Stimulated activated naive CD4-positive, alpha-beta T cell treated with Interleukin-2 at 50 U/mL for 16 hours (primary cell): ENCODE measurements at places on chromosomes 3 and 15.

DNA sequence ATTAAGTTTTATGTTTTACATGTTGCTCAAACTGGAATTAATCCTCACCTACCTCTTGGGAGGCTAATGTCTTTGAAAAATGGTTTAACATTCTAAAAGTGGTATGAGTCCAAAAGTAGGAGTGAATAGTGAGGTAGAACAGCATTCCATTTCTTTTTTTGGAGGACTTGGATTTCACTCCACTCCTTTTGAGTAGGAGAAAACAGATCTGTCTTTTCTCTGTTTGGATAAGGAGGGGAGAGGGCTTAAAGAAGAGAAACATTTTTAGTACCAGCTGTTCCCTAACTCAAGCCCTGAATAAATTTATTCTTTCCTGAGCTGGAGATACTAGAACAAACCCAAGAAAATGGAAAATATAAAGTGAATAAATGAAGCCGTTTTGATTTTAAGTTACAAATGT is 687.9 kb downstream of the MECOM start:
- no peak for DNase-seq

- no peak for DNase-seq
Observed at GRCh38 chr3:138775254-138775595, 59.5 kb downstream of the PIK3CB start.

DNA sequence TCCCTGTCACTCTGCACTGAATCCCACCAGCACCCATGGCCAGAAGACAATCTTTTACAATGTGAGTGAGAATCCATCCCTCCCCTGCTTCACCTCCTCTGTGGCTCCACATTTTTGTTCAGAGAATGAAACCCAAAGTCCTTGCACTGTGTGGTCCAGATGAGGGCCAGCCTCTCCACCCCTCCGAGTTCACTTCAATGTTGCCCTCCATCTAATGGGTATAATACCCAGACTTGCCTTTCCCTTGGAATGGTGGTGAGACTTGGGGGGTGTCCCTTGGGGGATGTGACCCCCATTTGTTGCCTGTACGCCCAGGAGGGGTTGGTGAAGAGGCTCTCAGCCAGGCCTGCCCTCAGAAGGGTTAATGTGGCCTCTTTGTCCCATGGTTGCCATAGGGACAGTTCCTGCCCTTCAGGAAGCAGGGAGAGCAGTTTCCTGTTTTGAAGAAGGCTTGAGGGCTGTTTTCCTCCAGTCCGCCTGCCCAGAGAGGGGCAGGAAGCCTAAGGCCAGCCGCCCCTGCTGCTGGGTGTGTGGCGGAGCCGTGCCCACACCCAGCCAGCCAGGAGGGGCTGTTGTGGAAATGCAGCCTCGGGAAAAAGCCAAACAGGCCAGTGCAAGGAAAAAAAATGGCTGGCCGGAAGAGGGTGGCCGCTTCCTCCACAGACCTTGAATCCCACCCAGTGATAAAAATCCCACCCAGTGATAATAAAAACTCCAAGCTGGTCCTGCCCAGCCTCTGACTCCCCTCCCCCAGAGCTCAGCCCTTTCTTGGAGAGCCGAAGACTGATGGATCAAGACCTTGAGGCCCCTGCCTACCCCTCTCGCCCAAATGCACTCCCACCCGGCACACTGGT is 14.6 kb upstream of the FGD5 start:
- DNase-seq, result no peak

DNA sequence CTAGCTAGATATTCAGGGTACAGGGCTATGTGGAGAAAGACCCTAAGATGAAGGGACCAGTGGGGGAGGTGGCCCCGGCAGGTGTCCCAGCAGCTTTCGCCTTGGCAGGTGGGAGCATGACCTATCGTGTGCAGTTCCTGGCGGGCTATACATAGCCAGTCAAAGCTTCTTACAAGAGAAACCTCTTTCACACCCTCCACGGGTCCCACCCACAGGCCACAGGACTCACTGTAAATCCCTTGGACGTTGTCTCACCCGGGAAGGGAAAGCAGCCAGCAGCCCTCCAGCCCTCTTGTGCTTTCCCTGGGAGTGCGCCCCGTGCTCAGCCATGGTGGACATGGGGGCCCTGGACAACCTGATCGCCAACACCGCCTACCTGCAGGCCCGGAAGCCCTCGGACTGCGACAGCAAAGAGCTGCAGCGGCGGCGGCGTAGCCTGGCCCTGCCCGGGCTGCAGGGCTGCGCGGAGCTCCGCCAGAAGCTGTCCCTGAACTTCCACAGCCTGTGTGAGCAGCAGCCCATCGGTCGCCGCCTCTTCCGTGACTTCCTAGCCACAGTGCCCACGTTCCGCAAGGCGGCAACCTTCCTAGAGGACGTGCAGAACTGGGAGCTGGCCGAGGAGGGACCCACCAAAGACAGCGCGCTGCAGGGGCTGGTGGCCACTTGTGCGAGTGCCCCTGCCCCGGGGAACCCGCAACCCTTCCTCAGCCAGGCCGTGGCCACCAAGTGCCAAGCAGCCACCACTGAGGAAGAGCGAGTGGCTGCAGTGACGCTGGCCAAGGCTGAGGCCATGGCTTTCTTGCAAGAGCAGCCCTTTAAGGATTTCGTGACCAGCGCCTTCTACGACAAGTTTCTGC is 15.0 kb downstream of the GRK7 start:
- DNase-seq, result no peak

DNA sequence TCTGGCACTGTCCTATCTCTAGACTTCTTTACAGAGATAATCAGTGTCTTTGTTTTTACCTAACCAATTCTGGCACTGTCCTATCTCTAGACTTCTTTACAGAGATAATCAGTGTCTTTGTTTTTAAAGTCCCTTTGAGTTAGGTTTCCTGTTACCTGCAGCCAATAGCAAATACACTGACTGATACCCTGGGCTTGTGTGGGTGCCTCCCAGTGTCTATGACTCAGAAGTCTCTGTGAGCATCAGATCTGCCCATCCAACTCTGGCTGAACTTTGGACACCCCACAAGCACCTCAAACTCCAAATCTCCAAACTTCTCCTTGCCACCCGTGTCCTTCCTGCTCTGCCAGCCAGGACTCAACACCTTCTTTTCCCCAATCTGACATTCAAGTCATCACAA is 30.4 kb downstream of the SLC41A3 start:
- DNase-seq, result no peak

GRCh38 chr3:64240396-64240795 is 15.1 kb upstream of the PRICKLE2 start:
- DNase-seq, result no peak

GRCh38 chr3:194967151-194968117 is 281.8 kb downstream of the FAM43A start:
- no peak for DNase-seq

GRCh38 chr15:92909136-92909781 is 9.1 kb downstream of the CHD2 start:
- DNase-seq, result no peak

GRCh38 chr3:73614419-73614818 is 10.3 kb downstream of the PDZRN3 start:
- DNase-seq, result no peak

DNA sequence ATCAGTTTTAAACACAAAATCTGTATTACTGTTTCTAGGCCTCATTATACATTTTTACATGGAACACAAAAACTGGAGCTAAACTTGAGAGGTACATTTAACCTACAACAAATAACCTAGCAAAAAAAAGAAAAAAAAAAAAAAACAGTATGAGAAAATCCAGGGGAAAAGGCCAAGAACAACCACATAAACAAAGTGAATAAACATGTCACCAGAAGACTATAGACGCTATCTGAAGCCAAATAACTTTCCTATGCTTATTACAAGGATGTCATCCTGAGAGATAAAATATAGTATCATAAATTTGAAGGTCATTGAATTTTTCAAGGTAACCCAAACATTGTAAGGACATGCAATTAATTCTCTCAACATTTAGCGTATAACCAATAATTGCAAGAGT is 911.6 kb downstream of the ROBO1 start:
- DNase-seq, result no peak

GRCh38 chr3:59655418-59656015 is 605.7 kb upstream of the CFAP20DC start:
- no peak for DNase-seq

- no peak for DNase-seq
Observed at GRCh38 chr15:95129574-95129973, 898.2 kb downstream of the MCTP2 start.

DNA sequence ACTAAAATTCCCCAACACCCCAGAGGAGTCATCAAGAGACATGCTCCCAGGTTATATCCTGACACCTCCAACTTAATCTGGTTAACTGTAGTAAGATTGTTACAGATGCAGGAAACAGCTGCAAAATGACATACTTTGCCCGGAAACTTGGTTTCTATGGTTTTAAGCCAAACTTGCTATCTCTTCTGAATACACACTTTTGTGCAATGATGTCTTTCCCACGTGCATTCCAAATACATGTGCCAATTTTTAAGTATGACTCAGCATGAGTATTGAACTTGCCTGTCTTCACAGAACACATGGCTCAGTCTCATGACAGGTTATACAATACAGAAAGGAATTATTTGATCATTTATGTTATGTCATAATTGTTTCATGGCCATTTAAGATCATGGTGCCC is 207.0 kb upstream of the DCBLD2 start:
- DNase-seq, result no peak

- no peak for DNase-seq
Observed at GRCh38 chr3:47015151-47015550, 35.7 kb downstream of the NBEAL2 start.

DNA sequence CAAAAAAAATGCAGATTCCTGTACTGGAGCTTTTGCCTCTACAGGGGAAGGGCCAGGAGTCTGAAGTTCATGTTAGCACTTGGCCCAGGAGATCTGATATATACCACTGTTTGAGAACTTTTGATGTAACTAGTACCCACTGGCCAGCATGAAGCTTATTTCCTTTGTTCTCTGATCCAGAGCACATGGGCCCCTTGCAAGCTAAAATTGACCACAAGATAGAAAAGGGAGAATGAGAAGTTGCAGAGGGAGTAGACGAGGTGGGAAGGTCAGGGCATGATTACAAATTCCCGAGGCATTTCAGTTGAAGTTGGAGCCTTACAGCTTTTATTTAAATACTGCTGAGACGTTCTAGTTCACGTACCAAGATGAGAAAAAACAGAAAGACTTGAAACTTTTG is 28.2 kb downstream of the TGM4 start:
- DNase-seq, result no peak
